ENCODE measurements at places on chromosomes 1 and 21.

GRCh38 chr1:44733365-44733764, 2.4 kb upstream of the RNU5D-1 start:
- DNase-seq, result no peak

DNA sequence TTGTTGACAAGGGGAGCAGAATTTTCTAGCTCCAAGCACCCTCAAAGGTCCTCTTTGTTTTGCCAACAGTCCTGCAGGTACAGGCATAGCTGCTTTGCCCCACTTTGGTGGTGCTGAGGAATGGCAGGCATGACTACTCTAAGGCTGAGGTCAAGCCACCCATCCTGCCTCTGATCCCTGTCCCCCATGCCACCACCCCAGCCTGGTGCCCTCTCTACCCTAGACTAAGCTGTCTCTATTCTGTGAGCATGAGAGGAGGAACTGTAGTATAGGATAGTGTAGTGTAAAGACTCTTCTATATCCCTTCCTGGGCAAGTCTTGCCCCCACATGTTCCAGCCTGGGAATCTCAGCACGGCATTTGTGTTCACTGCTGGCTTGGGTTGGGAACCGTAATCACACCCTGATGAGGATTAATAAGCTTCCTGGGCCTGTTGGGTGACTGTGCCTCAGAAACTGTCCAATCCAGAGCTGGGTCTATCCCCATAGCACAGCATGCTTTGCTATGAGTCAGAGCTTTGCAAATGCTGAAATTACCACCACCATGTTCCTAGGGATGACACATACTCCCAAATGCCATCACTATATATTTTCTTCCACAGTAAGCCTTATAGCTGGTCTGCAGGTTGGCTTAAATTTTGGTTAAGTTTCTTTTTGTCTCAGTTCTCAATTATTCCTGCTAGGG, 105.7 kb upstream of the PPP2R5A start:
- DNase-seq, result no peak

DNA sequence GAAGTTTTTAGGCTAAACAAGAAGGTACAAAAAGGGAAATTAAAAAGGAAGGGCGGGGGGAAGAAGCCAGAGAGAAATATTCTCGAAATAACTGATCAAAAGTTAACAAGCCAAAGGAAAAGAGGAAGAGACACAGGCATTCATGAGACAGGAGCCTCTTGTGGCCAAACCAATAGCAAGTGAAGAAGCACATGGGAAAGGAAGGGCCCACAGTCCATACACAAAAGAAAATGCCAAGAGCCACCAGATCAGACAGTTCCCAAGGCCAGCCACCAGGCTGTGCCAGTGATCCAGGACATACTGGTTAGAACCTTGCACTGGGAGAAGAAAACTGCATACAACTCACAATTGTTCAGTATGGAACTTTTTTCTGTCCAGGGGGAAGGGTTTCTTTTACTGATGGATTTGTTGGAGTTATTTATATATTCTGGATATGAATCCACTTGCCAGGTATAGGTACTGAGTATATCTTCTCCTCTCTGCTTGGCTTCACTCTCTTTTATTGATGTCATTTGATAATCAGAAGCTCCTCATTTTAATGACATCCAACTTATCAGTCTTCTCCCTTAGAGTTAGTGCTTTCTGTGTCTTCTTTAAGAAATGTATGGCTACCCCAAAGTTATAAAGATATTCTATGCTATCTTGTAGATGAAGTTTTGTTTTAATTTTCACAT, 76.8 kb downstream of the CD46 start:
- peak; percentile 23 for DNase-seq

GRCh38 chr1:183652547-183653461, at the start of gene APOBEC4:
Gene APOBEC4, minus strand, starts transcription at chr1:183653316. Its CDS starts 4,535 bp downstream, at chr1:183648781.
- no peak for DNase-seq

DNA sequence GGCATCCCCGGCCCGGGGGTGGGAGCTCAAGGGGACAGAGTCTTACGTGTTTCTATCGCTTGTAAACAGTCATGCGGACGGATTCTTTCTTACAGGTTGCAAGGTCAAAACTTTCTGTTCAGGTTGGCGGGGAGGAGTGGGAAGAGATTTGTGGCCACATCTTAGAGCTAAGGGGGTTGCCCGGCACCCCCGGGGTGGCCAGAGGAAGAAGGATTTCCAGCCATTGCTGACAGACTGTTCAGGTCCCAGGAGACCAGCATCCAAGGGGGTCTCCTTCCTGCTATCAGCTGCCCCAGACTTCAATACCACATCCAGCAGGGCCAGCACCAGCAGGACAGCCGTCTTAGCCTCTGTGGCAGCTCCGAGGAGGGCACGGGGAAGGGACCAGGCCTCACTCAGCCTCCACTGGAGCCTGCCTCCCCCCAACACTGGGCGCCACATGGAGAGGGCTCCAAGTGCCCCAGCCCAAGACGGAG, 52.0 kb downstream of the KIF21B start:
- no peak for DNase-seq

DNA sequence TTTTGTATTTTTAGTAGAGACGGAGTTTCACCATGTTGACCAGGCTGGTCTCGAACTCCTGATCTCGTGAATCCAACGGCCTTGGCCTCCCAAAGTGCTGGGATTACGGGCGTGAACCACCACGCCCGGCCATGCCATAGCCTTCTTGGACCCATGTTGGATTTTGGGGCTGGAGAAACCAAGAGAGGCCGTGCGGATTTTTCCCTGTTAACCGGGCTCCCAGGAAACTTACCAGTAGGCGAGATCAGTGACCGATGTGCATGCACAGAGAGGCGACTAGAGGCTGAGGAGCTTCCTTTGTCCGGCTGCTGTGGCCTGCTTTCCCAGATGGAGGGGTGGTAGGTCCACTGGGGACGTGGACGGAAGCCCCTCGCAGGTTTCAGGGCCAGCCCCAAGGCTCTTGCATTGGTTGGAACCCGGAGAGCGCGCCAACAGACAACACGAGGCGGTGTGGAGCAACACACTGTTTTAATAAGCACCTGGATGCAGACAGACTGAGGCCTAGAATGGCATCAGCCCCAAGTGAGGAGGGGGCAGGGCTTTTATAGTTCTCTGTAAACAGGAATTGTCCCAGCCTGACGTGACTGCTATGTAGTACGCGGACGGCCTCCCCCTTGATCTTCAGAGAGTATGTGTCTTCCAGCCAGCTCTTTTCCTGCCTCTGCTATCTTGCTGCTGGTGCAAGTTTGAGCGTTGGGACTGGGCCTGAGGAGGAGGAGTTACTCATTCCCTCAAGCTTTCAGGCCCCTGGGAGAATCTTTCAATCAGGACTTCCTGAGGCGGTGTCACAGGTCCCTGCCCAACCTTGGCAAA, at the start of gene ERVH48-1:
TSS of gene ERVH48-1 (minus strand) at position 517 of the 813 bp plus-strand sequence. CDS start 6,624 bp downstream, outside the sequence.
- DNase-seq, result no peak

DNA sequence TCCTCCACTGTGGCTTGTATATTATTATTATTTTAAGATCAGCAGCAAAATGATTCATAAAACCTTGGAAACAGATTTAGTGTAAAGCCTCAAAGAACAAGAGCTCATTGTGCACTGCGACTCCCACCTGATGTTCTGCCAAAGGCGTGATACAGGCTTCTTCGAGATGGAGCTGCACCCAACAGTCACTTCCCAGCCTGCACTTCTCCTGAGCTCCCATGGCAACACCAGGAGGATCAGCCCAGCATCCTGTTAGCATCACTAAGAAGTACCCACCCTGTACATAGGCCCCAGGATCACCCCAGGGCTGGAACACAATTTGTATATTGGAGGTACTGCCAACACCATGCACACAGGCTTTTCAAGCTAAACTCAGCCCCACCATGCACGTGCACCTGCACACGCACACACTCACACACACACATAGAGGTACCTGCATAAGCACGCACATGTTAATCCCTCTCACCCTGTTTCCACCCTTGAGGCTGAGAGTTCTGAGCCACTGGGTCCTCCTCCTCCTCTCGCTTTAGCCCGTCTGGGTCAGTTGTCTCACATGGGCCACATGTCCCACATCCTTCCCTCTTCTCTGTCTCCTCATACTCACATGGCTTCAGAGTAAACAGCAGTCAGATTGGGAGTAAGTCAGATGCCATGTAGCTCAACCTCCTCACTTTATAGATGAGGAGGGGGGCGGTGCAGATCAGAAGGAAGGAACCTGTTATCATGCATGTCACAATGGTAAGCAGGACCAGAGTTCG, 281.9 kb upstream of the POU3F1 start:
- DNase-seq, result no peak

- DNase-seq, result no peak
Observed at GRCh38 chr1:201883786-201884185, 4.9 kb upstream of the SHISA4 start.

DNA sequence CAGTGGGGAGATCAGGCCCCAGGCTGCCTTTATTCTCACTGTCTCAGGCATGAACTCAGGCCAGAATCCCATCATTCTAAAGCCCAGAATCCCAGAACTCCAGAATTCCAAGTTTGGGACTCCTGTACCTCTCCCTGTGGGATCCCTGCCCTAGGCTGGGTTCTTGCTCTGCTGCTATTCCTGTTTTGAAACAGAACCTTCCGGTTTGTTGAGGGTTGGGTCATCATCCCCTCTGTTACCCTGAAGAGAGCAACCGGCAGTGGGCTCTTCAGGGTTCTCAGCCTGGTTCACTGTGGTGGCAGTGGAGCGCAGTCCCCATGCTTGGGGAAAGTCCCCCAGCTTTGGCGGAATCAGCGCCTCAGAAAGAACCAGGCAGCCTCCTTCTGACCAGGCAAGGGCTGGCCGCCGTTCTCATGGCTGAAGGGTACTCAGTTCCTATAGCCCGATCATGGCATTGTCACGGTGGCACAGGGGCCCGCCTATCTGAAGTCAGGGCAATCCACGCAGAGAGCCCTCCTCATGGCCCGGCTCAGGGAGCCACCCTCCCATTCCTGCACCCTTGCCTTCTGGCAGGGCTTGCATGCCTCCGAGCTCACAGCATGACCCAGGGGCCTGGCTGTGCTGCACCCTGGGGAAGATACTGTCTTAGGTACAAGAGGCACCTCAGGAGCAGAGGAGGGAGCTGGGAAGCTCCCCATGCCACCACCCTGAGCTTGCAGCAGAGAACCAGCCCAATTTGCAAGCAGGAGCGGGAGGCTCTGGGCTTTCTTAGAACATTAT, 335.6 kb upstream of the VAMP3 start:
- DNase-seq, result no peak

- DNase-seq, result no peak
Observed at GRCh38 chr1:78229344-78229743, 183.6 kb downstream of the GIPC2 start.

DNA sequence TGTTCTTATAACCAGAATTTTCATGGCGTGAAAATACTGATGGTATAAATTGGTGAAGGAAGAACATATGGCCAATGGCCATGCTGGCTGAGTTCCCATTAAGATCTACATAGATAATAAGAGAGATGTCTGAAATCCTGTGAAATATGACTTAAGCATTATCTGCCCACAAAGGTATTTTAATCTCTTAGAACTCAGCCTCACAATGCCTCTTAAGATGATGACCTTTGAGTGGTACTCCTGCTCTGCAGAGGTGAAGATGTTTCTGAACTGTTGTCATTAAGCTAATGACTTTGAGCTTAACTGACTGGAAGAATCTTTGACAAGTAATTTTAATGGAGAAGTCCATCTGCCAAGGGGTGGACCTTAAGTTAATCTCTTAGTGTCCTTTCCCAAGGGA, 148.7 kb downstream of the ZNF326 start:
- DNase-seq, result no peak

DNA sequence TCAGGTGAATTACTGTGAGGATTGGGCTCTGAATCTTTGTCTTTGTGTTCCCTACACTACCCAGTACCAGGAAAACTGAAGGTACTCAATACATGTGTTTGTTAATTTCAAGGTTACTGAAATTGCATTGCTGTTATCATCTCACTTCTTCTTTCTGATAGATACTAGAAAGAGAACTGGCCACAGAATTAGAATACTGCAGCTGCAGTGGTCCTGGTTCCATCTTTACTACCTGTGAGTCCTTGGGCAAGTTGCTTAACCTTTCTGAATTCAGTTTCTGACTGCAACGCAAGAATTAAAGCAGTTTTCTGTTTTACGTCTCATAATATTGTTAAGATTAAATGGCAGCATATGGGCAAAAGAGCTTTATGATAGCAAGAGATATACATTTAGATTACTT, 263.5 kb downstream of the LMO4 start:
- DNase-seq, result no peak

DNA sequence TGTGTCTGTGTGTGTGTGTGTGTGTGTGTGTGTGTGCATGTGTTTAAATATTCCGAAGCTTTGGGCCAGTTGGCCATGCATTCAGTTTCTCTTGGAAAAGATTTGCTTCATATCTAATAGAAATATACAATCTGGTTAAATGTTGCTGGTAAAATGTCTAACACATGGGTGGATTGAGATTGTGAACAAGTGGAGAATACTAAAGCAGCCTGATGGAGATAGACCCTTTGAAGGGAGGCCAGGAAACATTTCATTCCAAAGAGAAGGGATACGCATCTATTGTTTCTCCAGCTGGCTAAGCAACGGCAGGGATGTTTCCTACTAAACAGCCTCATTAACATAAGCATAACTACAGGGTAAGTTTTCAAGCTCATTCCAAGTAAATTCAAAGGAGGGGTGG, 257.5 kb upstream of the PTBP2 start:
- DNase-seq, result no peak

GRCh38 chr1:17551755-17552234, 12.3 kb downstream of the ARHGEF10L start:
- no peak for DNase-seq

- DNase-seq, result no peak
Observed at GRCh38 chr1:154148807-154149206, 6.1 kb downstream of the NUP210L start.

DNA sequence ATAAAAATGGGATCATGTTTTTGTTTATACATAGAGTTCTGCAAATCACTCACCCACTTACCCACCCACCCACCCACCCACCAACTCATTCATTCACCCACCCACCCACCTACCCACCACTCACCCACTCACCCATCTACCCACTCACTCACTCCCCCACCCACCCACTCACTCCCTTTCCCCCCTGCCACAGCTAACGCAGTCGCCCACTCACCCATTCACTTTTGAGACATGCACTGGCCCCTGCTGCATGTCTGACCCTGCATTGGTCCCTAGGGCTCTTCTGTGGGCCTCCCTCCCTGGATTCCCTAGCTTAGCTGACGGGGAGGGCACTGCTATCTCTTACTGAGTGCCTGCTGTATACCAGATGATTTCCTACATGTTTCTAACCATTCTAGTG, 100.4 kb upstream of the CSF3R start:
- DNase-seq, result no peak

DNA sequence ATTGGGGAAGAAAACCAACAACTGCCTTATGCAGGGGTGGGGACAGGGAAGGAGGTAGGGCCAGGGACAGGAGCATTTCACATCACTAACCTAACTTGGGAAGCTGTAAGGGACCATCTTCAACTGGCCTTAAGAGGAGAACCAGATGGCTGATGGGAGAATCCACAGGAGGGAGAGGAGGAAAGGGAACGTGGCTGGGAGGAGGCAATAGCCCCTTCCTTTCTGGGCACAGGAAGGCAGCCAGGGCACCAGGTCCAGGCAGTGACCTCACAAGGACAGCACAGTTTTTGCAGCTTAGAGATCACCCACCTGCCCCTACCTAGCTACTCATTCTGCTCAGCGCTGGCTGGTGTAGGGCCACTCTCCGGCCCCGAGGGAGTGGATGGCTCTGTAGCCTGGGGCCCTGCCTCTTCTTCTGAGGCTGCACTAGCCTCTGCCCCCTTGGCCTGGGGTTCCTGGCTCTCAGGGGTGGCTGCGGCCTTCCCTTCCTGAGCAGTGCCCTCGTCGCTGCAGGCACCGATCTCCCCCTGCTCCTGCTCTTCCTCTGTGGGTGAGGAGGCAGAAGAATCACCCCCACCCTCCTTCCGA, 1.7 kb downstream of the MARCKSL1 start:
- no peak for DNase-seq

All from activated CD8-positive, alpha-beta memory T cell treated with anti-CD3 and anti-CD28 coated beads for 48 hours (primary cell).